DMS79 treated with DMSO at 0.1 percent for 48 hours (cell line): ENCODE measurements at places on chromosomes 3 and 15.

- no peak for DNase-seq
Measured at GRCh38 chr3:130379274-130379673, 33.8 kb downstream of the COL6A5 start.

DNA sequence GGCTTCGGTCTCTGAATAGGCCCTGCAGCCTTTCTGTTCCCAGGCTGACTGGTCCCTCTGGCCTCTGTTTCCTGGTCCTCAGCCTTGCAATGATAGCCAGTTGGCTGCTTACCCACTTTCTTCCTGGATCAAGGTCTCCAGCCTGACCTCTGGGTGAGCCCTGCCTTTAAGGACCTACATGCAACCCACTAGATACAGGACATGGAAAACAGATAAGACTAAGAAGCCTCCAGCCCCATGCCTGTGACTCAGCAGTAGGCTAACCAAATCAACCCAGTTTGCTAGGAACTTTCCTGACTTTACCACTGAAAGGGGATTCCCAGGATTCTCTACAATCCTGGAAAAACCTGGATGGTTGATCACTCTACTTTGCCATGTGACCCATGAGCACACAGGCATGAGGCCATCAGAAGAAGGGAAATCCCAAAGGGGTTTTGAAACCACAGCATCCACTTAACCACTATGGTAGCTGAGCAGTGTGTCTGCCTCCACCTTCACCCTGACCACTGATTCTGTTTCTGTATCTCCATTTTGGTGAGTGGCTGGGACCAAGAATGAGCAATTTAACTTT, 188.1 kb downstream of the CHST2 start:
- no peak for DNase-seq

- DNase-seq, result no peak
Measured at GRCh38 chr3:177419904-177420601, 222.8 kb upstream of the TBL1XR1 start.

GRCh38 chr3:101252945-101253344, 67.4 kb downstream of the IMPG2 start:
- no peak for DNase-seq

GRCh38 chr3:177111541-177111949, 85.7 kb downstream of the TBL1XR1 start:
- no peak for DNase-seq

DNA sequence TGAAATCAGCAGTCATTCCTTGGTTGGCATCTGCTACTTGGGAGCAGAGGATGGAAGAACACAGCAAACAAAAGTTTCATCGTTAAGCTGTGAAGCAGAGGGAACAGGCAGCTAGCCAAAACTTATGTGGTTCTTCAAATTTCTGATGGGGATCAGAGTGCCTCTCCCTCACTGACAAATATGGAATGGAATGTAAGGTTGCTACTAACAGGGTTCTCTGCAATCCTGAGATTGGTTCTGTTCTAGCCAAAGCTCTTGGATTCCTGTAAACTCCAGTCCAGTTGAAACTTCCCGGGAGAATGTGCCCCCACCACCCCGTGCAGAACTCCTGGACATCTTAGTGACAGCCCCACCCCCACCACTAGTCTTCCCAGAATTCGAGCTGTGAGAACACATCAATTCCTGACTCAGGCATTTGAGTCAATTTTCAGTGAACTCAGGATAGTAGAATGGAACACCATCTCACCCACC, 55.9 kb upstream of the PHLDB2 start:
- no peak for DNase-seq

- DNase-seq, result no peak
Measured at GRCh38 chr3:170154569-170155143, 26.9 kb downstream of the PHC3 start.

DNA sequence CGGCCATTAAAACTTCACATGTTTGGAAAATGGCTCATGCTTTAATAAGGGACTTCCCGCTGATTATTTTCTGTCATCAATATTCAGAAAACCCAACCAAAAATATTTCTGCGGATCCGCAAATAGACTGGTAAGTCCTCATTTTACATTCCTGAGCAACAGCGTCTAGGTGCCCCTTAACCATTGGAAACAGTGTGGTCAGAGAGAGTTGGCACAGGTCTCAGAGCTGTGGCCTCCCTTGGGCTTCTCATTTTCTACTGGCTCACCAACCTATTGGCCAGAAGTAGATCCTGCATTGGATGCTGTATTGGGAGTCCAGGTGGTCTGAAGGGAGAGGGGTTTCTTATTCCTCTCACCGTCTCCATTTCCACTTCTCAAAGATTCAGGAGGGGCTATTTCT, 348.1 kb upstream of the DCBLD2 start:
- no peak for DNase-seq

GRCh38 chr3:113571360-113571759, 39.0 kb downstream of the SIDT1 start:
- DNase-seq, result no peak
